ENCODE measurements at places on chromosomes 4 and X.

DNA sequence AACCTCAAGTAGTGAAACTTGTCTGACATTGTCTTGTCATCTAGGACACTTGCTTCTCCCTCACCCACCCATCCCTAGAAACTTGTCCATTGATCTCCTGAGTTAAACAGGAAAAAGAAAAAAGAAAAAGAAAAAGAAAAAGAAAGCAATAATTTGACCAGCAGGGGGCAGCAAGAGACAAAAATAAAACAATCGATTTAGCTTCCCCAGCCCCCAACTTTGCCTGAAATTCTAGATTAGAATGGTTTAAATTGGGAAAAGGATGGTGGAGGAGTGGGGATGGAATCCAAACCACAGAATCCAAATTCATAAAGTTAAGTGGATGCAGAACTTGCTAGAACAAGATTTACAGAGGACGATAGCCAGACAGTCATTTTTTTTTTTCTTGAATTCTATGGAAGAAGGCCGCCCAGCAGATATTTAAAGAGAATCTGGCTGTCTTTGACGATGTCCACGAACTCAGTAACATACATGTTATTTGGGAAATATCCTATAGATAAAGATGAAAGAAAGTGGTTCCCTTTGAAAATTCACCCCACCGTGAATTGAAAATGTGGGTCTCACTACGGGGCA, 282.9 kb downstream of the USP46 start:
- no peak for DNase-seq

GRCh38 chr4:94979621-94980020, 221.9 kb downstream of the BMPR1B start:
- DNase-seq: no peak

DNA sequence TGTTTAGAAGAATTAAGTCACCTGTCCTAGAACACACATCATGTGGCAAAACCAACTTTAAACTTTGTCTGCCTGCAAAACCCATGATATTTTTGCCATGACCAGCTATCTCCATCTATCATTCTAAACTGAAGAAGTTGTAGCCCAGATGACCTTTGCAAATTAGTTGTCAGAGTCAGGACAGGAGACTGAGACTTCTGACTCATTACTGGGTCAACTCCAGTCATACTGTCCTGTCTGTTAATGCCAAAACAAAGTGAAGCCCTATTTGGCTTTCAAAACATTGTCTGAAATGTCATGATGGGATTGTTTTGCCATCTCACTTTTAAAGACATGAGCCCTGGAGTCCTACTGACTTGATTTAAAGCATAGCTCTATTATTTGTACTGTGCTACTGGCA, 365.7 kb upstream of the CPEB2 start:
- no peak for DNase-seq

DNA sequence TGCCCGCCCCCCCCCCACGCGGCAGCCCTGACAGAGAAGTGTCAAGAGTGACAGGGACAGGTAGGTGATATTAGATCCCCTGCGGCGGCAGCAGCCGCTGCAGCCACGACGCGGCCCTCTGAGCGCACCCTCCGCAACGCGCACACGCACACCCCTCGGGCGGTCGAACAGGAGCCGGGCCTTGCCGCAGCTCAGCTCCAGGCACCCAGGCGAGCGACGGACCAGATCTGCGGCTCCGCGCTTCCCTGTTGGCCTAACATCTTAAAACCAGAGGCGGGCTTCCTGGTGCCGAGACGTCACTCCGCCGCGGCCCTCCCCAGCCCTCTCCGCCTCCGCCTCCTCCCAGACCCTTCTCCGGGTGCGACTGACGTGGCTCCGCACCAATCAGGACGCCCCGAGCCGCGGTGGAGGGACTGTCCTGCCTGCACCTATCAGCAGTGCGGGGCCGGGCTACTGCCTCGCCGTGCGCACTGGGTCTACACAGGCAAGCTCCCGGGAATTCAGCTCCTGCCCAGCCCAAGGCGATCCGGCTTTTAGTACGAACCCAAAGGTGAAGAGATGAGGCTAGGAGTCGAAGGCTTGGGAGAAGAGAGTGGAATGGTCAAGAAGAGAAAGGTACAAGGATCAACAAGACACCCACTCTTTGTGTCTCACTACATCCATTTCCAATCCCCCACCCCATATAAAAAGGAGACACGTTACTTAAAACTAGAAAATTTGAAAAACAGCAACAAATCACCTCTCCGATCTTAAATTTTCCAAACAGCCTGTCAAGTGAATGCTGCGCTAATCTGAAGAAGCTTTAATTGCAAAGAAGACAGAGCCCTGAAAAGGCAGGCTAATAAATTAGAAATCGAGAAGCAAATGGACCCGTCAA, at the start of gene PITX2:
Gene PITX2, minus strand, starts transcription at position 237 of the 877 bp plus-strand sequence. CDS start 617 bp downstream, outside the sequence.
- DNase-seq: peak; percentile 77

DNA sequence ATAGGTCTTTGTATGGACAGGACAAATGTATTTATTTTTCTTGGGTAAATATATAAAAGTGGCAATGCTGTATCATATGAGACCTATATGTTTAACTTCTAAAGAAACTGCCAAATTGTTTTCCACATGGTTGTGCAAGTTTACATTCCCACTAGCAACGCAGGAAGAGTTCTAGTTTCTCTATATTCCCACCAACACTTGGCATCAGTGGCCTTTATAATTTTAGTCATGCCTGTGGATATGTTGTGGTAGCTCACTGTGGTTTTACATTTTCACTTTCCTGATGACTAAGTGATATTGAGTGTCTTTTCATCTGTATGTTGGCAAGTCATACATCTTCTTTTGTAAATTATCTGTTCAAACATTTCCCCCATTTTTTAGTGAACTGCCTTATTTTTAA, 126.0 kb downstream of the EMCN start:
- no peak for DNase-seq

DNA sequence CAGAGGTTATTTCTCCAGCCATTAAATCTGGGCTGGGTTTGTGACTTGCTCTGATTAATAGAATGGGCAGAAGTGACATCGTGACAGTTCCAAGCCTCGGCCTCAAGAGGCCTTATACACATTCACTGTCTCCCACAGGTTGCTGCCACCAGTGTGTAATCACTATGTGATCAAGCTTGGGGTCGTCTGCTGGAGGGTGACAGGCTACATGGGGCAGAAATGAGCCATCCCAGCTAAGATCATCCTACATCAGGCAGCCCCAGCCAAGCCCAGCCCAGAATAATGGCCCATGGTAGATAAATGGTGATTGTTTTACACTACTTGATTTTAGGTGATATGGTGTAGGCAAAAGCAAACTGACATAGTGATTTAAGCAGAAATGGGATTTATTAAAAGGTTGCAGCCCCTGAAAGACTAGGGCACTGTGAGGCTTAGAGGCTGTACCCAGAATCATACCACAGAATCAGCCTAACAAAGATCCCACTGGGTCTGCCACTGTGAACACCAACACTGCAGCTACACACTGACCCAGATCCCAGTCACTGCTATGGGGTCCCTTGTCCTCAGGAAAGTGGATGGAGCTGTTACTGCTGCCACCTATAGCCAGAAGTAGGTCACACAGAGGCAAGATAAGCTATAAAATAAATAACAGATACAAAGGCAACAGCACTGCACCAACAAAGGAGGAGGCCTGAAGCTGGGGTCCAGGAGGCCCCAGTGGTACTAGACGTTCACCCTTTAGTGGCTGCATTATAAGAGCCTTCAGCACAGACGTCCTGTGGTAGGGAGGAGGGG, 159.6 kb upstream of the RBPJ start:
- DNase-seq: no peak

- DNase-seq: no peak
These were observed 130.9 kb downstream of the CBR4 start for GRCh38 chr4:168879188-168879587.

- no peak for DNase-seq
These were observed 16.4 kb upstream of the EIF4E start for GRCh38 chr4:98945297-98945850.

GRCh38 chr4:31458813-31459212, 738.6 kb downstream of the PCDH7 start:
- DNase-seq: no peak

- DNase-seq: no peak
These were observed 739.3 kb upstream of the FAM241A start for GRCh38 chr4:111405989-111406388.

DNA sequence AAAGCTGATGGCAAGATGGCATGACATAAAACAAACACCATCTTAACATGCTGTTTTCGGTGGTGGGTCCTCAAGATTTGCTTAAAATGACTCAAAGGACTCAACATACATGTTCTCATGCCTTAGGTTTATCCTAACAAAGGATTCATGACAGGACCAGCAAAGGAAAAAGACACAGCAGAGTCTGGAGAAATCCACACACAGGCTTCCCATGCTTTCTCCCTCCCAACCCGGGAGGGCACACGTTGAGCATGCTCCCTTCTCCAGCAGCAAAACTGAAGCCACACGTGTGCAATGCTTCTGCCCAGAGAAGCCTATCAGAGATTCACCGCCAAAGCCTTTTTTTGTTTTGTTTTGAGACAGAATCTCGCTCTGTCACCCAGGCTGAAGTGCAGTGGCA, 39.9 kb downstream of the SAT1 start:
- no peak for DNase-seq

DNA sequence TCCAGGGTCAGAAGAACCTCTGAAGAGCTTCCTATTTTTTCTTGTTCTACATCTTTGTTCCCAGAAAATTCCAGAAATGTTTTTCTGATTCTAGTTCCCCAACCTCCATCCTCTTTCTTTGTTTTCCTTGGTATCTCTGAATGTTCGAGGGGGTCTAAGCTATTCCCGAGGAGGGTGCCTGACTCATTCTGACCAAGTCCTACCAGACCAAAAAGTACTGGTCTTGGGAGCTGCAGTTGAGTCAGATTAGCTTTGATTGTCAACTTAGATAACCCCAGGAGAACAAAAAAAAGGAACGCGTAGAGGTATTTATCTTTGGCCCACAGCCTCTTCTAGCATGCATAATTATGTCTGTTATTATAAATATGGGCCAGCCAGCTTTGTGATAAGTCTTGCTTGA, 12.1 kb upstream of the TENM3 start:
- DNase-seq: no peak

DNA sequence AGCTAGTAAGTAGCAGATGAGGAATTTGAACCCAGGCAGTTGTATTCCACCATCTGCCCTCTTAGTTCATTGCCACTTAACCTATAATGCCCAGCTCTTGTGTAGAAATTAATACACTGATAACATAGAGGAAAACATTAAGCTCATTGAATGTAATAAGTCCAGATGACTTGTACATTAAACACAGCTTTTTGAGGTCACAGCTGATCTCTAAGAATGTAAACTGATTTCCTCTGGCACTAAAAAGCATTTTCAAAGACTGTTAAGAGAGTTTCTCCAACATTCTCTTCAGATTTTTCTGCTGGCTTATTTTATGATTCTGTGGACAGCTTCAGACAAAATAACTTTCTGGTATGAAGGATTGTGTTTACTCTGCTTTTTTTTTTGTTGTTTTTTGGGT, 42.7 kb downstream of the HPRT1 start:
- DNase-seq: no peak

DNA sequence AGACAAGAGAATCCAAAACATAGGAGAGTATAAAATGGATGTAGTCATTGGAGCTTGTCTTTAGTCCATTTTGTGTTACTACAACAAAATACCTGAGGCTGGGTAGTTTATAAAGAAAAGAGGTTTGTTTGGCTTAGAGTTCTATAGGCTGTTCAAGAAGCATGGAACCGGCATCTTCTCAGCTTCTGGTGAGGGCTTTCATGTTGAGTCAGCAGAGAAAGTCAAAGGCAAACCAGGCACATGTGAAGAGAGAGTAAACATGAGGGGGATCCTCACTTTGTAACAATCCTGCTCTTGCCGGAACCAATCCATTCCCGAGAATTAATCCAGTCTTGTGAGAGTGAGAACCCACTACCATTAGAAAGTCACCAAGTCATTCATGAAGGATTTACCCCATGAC, 8.1 kb upstream of the HCCS start:
- no peak for DNase-seq

GRCh38 chr4:124210746-124211145, 501.8 kb downstream of the ANKRD50 start:
- no peak for DNase-seq

DNA sequence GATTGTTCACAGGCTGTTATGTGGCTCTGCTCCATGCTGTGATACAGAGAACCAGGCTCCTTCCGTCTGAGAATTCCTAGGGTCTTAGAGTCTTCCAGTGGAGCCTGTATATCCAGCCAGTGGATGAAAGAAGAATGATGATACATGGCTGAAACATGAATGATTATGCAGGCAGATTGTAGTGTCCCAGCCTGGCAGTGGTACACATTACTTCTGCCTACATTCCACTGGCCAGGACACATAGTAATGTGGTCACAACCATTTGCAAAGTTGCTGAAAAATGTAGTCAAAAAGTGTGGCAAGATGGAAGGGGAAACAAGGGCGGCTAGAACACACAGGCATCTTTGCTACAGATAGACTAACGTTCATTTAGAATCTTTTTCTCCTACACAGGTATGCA, 4.5 kb upstream of the GBA3 start:
- DNase-seq: no peak

DNA sequence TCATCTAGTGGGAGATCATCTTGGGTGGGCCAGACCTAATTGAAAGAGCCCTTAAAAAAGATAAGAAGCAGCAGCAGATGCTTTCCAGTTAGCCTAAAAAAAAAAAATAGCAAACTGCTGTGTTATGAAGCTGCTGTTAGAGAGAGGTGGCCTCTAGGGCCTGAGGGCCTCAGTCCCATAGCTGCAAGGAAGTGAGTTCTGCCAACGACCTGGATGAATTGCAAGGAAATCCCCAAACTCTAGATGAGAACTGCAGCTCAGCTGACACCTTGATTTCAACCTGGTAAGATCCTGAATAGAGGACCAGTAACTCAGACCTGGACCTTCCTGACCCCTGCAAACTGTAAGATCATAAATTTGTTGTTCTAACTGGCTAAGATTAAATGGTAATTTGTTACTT, 275.2 kb downstream of the TENM3 start:
- DNase-seq: no peak

GRCh38 chr4:10677796-10678497, 6.6 kb downstream of the CLNK start:
- DNase-seq: no peak

DNA sequence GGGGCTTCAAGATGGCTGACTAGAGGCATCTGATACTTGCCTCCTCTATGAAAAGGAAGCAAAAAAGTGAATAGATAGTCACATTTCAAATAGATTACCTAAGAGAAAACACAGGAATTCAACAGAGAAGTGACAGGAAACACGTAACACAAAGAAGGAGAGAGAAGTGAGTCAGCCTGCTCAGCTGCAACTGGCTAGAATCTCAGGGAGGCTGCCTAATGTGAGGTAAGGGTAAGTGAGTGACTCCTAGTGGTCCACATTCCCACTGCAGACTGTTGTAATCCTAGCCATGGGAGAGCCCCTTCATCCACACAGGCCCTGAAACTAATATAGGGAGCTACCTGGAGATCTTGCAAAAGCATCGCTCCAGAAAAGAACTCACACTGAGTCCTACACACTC, 179.2 kb downstream of the SLC7A11 start:
- no peak for DNase-seq

DNA sequence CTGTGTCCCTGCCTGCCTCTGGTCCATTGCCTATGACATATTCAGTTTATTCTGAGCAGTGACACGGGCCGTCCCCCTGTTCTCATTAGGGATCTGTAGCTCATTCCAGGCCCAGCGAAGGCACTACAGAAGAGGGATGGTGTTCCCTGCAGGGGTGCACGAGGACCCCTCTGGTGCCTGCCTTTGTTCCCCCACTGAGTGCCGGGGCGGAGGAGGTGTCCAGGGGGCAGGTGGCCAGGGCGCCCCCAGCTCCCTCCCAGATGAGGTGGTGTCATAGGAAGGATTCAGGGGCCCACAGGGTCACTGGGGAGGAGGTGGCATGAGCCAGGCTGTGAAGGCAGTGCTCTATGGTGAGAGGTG, 61.0 kb downstream of the SORCS2 start:
- no peak for DNase-seq

- no peak for DNase-seq
These were observed 149.9 kb downstream of the SLC10A7 start for GRCh38 chr4:146371812-146372211.

Measured in left renal pelvis (tissue), 4 donors.